Left ventricle myocardium inferior (tissue), 1 donor: ENCODE measurements at places on chromosomes 12 and 14.
A peak's percentile ranks its signal among the peaks of the same experiment; 100 is the strongest.

GRCh38 chr12:116060764-116061163 lies 216.7 kb downstream of the MED13L start:
- no peak for DNase-seq

- DNase-seq = no peak
Observed at GRCh38 chr12:97274386-97274785, 188.2 kb upstream of the RMST start.

DNA sequence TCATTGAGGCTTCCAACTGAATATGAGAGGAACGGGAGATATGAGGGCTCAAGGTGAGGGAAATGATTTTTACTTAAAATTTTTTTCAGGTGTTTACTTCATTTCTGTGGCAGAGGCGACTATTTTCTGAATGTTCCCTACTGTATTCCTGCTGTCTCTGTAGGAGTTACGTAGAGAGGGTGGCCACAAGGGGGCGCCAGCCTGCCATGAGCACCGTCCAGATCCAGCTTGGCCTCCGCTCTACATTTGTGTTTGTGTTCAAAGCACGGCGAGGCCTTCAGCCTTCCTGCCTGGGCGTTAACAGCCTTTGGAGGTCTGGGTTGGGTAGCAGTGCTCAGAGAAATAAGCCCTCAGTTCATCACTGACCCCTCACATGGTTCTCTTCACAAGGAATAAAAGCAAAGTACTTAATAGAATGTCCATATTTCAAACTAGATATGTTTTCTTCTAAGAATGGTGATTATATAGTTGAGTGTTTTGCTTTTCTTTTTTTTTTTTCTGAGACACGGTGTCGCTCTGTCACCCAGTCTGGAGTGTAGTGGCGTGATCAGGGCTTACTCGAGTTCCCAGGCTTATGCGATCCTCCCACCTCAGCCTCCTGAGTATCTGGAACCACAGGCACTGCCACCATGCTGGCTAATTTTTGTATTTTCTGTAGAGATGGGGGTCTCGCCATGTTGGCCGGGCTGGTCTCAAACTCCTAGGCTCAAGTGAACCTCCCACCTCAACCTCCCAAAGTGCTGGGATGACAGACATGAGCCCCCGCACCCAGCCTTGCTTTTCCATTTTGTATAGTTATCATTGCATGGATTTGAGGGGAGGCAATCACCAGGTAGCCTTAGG lies 22.3 kb downstream of the CKB start:
- peak; percentile 90 for DNase-seq

- DNase-seq = no peak
Observed at GRCh38 chr12:124098101-124098757, 125.2 kb downstream of the ZNF664 start.

- DNase-seq = no peak
Observed at GRCh38 chr14:21267431-21267845, 1.8 kb downstream of the HNRNPC start.

DNA sequence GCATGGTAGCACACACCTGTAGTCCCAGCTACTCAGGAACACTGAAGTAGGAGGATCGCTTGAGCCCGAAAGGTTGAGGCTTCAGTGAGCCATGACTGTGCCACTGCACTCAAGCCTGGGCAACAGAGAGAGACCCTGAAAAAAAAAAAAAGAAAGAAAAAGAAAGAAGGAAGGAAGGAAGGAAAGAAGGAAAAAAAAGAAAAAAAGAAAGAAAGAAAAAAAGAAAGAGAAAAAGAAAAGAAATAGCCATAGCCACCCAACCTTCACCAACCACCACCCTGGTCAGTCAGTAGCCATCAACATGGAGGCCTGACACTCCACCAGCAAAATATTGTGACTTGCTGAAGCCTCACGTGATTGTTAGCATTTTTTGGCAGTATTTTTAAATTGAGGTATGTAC lies 21.4 kb upstream of the TMEM263 start:
- no peak for DNase-seq

GRCh38 chr14:56570295-56570694 lies 9.3 kb upstream of the TMEM260 start:
- DNase-seq = no peak

GRCh38 chr12:7303230-7303629 lies 642 bp upstream of the ACSM4 start:
- no peak for DNase-seq

- no peak for DNase-seq
Observed at GRCh38 chr14:93056840-93057585, 58.7 kb downstream of the ITPK1 start.

DNA sequence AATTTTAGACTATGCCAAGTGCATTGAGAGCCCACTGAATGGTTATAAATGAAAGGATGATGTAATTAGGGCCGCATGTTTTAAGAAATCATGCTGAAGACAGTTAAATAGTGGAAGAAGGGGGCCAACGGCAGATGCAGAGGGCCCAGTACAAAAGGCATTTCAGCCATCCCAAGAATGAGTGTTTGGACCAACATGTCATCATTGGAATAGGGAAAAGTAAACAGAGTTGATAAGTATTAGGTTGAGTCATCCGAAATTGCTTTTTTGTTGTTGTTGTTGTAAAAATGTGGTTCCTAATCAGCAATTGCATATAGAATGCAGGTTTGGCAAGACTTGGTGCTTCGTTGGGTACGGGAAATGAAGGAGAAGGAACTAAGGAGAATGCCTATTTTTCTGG lies 29.5 kb downstream of the BMP4 start:
- no peak for DNase-seq

DNA sequence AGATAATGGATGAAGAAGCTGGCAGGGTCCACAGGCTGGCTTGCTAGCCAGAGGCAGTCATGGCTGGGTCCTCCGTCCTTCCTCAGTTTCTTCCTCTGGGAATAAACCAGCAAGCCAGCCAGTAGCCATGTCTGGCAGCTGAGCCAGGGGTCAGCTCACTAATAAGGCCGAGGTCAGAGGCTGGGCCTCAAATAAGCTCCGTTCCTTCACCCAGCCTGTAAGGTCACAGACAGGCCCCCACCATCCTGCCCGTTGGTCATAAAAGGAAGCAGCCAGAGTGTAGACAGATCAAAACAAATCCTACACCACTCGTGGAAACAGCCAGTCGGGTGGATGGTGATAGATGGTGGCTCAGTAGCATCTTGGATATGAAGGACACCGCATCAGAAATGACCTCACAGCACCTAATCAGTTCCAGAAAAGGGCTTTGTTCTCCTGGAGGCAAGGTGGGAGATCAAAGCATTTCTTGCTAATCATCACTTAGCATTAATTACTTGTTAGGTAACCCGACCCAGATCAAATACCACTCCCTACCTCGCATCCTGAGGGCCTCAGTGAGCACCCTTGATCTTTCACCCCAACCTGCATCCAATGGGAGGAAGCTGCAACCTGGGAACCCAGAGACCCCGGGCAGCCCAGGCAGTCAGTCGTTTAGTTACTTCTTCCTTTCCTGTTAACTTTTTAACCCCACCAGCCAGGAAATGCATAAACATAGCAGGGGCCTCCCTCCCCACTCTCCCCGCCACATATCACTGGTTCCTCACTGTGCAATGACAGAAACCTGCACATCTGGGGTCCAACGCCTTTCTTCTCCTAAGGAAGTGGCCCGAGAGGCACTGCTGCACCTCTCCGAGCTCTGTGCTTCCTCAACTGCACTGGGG lies 90.2 kb downstream of the KDM2B start:
- no peak for DNase-seq

DNA sequence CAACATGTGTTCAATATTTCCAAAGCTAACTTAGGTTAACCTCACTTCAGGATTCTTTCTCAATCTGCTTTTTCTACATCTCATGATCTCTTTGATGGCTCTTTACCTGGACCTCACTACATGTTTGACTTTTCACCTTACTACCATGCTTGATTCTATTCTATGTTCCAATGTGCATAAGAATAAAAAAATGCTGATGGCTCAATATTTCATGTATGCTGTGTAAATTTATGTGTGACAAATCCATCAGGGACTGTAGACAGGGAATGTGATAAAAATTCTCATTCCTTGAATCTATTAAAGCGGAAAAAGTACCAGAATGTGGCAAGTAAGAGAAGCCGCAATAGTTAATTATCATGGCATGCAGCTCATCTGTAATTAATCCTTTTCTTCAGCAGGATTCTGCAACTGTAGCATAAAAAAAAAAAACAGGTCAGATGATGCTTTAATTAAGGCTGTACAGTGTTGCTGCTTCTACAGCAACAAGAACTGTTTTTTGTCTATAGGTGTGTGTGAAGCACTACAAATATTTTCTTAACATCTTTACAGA lies 276.9 kb upstream of the PRKD1 start:
- DNase-seq = no peak

DNA sequence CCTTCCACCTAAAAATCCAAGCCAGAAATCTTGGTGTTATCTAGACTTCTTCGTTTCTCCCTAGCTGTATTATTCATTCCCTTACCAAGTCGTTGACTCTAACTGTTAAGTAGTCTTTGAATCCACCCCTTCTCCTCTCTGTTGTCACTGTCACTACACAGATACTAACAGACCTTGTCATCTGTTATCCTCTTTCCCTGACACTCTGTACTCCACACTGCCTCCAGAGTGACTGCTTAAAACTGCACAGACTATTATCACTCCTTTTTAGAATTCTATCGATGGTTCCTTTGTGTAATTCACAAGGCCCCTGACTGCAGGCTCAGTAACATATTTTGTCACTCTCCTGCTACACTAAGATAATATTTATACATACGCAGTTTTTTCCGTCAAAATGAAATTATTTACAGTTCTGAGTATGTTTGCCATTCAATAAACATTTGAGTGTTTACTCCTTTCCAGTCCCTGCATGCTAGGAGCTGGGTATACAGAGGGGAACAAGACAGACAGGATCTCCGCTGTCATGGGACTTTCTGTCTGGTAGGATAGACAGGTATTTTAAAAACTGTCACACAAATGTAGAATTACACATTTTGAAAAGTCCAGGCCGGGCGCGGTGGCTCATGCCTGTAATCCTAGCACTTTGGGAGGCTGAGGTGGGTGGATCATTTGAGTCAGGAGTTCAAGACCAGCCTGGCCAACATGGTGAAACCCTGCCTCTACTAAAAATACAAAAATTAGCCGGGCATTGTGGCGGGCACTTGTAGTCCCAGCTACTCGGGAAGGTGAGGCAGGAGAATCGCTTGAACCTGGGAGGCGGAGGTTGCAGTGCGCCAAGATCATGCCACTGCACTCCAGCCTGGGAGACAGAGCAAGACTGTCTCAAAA lies 3.8 kb downstream of the MARS1 start:
- no peak for DNase-seq

GRCh38 chr14:72563676-72564075 lies 330.2 kb downstream of the DPF3 start:
- DNase-seq = no peak

DNA sequence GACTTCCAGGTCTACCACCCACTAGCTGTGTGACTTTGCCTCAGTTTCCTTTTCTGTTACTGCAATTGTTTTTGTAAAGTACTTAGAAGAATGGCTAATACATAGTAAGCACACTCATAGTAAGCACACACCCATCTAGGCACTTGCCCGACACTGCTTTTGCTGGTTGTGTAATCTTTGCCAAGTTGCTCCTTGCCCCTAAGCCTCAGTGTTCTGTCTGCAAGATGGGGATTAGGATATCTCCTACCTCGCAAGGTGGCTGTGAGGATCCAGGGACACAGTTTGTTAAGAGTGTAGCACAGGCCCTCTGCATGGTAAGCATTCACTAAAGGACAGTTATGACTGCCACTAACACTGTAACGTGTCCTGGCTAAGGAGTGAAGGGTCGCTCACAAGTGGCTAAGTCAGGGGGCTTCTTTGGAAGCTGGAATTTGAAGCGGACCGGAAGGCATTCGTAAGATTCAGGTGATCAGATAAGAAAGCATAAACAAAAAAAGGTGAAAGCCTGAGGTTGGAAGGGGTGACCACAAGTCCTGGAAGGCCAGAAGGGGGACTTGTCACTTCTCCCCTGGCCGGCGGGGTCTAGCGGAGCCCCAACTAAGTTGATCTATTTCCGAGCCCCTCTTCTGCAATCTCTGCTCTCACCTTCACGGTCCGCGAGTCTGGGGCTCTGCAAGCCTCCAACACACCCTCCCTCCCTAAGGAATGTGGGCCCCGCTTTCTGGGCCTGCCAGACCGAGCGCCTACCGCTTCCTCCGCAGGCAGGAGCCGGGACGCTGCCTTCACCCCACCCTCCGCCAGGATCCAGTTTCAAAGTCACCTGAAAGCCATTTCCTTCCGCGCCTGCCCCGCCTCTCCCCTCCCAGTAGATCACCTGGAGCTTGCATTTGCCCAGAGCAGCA lies 1.5 kb upstream of the PLEKHG3 start:
- no peak for DNase-seq

DNA sequence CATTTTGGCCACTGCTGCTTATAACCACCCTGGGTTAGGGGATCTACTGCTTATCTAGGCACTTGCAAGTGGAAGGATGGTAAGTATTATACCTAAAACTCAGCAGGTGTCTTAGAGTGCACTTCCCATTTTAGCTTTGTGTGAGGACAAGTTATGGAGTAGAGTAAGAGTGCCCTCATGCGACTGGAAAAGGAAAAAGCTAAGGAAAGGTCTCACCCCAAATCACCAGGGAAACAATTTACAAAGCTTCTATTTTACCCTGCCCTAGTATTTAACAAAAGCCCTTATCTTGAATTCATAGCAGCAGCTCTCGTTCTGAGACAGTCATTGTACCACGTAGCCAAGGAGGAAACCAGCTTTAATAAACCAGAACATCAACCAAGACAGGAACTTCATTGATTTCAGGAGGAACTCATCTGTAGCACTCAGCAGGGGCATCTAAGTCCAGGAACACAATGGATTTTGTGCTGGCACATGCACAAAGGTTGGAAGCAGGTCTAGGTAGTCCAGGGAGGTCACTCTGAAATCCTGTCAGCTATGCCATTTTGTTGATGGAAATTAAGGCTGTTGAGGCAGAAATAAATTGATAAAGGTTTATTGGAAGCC lies 2.9 kb downstream of the RDH12 start:
- no peak for DNase-seq
